ENCODE measurements at places on chromosomes 1 and 21.

- DNase-seq, result no peak
These were observed 174.8 kb downstream of the LTN1 start for GRCh38 chr21:28817871-28818270.

DNA sequence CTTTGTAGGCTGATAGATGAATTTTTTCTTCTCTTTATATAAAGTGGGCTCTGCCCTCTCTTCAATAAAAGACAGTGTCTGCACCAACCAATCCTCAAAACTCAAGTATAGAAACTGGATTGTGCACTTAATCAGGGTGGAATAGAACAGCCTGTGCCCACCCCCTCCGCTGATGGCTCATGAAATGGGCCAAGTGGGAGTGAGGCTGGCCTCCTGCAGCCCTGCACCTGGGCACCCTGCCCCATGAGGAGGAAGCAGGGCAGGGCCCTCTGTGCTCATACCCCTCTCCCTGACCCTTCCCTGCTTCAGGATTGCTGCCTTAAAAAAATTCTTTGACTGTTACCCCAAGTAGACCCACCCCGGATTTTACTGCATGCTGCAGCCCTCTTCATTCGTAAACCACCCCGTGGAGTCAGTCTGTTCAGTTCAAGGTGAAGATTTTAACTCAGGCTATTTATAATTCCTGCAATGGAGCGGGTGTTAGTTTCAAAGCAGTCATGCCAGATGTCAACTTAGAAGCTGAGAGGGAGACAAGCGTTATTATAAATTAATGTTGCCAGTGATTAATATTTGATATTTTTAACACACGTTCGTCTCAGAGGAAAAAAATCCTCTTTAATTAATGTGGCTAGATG lies 15.8 kb downstream of the PROK1 start:
- no peak for DNase-seq

DNA sequence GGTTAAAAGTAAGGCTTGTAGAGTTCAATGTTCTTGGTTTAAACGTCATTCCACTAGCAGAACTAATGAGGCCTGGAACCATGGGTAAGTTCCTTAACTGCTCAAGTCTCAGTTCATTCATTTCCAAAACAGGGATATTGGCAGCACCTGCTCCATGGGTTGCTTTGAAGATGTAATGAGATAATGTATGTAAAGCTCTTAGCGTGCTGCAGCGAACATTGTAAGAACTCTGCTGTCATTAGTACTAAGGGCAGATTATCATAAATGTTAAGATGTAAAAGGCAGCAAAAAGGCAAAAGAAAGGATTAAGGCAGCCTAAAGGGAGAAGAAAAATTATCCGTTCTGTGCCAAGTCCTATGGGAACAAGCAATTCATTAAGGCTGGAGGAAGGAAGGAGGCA lies 129.1 kb upstream of the NGF start:
- DNase-seq, result no peak

GRCh38 chr1:172537366-172537765 lies 4.4 kb downstream of the SUCO start:
- no peak for DNase-seq

DNA sequence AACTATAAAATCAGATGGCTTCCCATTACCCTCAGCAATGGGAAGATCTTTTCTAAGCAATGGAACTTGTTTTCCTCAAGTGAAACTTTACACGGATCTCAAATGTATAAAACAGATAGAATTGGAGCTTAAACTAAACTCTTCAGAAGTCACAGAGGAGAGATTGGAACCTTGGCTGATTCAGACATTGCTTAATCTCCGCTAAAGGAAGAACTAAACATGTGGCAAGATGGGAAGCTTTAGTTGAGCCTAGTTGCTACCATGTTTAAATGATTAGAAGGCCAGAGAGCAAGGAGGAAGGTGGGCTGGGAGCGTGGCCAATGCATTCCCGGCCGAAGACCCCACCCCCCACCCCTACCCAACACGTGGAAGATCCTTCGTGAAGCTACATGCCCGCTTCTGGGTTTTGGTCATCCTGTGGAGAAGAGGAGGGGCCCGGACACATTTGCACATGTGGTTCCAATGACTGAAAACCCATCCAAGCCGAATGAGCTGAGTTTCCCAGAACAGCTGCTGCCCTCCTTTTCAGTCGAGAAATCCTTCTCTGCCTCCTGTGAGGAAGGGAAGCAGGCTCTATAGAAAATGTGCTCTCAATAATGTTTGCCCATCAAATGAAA lies 164.3 kb downstream of the MIS18A start:
- no peak for DNase-seq

GRCh38 chr1:206843626-206844025 lies 21.8 kb upstream of the IL20 start:
- no peak for DNase-seq

DNA sequence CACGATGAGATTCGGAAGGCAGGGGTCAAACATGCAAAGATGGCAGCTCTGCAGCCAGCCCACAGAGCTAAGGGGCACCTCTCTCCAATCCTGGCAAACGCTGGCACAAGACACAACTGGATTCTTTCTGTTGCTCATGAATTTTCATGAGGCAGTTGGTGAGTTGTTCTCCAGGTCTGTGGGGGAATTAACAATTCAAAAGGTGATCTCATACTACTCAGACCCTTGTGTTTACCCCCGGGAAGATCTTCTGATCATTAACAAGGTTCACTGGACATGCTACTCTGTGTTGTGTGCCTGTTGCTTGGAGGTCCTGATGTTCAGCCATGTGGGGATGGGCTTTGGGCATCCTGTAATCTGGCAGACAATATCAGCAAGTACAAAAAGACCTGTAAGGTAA lies 128.9 kb downstream of the HHAT start:
- no peak for DNase-seq

DNA sequence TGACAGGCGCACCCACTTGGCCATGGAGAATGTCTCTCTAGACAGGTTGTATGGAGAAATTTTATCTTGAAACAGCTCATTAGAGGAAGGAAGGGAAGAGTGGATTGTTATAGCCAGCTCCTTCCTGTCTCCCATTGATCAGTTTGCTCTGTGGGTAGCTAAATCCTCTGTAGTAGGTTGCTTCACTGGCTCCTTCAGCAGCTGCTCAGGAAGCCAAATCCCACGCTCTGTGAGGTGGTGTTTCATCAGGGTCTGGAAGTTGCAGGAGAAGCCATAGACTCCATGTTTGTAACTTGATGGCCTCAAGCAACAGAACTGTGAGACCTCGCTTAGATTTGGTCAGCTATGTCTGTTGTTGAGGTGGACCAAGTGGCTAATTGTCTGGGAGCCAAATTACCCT lies 6.8 kb upstream of the NFYC start:
- no peak for DNase-seq

DNA sequence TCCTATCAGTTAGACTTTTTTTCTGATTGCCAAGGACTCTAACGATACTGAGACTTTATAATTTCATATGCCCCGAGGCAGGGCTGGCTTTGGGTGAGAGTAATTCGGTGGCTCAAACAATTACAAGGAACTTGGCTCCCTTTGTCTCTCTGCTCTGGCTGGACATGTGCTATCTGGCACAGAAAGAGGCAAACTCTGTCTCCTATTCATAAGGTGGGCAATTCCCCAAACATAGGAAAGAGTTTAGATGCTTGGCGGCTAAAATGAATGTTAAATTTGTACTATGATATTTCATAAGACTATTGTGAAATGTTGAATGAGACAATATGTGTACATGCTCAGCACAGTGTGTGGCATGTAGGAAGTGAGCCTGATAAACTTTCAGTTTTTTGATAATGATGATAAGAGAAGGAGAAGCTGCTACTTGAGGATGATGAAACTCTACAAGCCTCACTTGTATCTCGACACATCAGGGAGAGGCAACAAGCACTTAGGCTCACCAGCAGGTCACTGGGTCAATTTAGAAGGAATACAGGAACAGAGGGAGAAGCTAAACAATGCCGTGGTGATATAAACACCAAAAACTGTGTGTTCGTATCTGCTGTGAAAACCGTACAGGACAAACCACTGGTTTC lies 12.6 kb upstream of the NTPCR start:
- DNase-seq, result no peak

- DNase-seq, result no peak
These were observed 23.8 kb downstream of the TGFBR3 start for GRCh38 chr1:91862120-91862519.

- no peak for DNase-seq
These were observed 33.5 kb downstream of the NEK2 start for GRCh38 chr1:211641942-211642341.

DNA sequence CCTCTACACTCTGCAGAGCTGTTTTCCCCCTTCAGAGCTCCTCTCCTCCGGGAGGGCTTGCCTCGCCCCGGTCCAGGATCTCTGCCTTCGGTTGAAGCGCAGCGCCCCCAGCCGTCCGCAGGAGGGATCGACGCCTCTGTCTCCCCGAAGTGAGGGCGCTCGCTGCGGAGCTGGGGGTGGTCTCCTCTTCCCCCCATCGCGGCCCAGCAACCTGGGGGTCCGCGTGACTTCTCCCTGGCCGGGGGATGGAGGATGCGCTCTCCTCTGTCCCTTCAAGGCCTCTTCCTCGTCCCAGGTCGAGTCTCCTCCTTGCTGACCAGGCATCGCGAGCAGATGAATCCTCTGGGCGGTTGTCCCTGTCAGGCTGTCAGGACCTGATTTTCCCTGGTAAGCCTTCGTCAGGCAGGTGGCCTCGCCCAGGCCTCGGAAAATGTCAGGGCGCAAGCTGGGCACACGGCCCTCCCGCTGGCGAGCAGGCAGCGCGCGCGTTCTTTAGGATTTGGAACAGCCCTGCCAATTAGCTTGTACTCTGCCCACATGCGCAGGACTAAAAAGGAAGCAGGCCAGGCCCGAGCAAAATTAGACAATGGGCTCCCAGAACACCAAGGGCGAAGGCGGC lies 90.5 kb downstream of the EDEM3 start:
- peak; percentile 85 for DNase-seq

- DNase-seq, result no peak
These were observed 59.5 kb upstream of the ENAH start for GRCh38 chr1:225712391-225712790.

GRCh38 chr21:20802631-20803260 lies 195.5 kb upstream of the NCAM2 start:
- peak; percentile 48 for DNase-seq

- DNase-seq, result no peak
These were observed 155.8 kb upstream of the KAZN start for GRCh38 chr1:14442669-14443068.

GRCh38 chr1:212260557-212261355 lies 24.5 kb upstream of the PPP2R5A start:
- DNase-seq, result no peak

DNA sequence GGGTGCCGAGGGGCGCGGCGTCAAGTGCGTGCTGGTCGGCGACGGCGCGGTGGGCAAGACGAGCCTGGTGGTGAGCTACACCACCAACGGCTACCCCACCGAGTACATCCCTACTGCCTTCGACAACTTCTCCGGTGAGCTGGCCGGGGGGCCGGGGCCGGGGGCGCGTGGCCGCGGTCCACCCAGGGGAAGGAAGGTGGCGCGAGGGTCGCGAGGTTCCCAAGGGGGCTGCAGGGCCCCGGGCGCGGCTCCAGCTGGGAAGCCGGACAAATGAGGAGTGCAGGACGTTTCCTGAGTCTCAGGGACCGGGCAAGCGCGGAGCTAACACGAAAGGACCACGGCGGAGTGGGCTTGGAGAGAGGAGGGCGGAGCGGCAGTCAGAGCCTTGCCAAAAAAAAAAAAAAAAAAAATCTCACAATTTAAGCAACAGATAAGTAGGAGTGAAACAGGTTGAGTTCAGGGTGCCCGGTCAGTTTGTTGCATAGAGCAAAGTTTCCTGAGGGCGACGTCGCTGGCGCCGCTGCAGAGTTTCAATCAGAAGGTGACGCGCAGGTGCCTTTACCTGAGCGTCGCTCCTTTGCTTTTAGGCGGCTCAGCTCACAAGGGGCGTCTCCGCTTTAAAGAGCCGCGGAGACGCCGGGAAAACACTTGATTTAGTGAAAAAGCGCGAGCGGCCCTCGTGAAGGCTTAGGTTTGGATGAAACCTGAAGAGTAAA lies 750 bp downstream of the RHOU start:
- no peak for DNase-seq

DNA sequence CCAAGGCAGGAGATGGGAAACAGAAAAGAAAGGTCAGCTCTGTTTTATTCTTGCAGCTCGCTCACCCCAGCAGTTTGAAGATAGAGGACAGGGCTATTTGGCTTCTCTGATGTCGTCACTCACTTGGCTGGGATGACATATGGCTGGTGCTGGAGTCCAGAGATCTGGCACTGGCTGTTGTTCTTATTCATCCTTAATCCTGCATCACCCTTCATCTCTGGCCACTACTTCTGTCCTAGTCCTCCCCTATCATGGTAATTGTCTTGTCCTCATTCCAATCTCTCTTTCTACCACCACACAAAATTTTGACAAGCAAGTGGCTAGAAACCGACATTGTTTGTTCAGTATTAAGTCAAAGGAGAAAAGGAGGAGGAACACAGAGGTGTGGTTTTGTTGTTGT lies 103.8 kb upstream of the PDE4B start:
- no peak for DNase-seq

DNA sequence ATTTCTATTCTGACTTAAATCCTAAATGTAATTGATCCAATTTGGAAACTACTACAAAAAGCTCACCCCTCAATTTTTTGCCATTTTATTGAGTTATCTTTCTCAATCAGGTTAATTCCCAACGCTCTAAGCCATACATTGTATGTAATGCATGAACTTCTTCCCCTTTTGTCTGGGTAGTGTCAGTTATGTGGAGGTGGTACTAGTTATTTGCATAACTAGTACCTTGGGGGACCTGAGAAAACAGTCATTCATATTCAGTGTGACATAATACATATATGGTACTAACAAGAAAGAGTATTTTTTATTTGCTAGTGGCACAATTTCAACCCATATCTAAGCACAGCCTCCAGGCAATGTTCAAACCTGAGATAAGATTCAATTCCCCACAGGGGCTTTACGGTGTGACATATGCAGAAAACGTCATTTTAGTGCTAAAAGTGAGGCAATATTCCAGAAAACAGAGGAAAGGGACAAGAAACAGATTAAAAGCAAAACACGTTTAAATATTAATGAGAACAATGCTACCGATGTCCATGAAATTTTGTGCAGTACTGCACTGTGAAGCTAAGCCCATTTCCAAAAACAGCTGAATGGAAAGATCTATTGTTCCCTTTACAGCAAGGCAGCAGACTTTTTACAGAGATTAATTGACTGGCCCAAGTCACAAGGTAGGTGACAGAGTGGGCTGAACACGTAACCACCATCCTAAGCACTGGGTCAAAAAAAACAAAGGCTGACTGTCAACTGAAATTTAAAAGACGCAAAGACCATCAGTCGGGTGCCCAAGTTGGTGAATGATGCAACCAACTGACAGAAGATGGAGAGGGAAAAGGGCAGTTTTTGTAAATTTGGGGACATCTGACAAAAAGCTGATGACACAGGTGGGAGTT lies 1.4 kb downstream of the HLCS start:
- no peak for DNase-seq

DNA sequence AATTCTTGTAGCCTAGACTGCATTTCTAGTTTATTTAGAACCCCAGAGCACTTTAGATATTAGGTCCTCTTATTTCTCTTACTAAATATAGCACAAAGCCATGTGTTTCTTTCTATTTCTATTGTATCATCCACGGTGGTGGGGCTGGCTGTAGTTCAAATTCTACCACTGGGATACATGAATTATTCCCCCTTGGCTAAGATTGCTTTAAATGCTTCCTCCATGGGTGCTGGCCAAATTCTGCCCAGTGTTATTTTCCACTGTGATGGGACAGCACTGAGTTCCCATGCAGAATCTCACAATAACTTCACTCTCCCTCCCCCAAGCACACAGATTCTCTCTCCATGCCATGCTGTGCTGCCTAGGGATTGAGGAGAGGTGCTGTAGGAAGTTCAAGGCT lies 41.5 kb upstream of the GBP6 start:
- no peak for DNase-seq

- peak; percentile 27 for DNase-seq
These were observed 19.9 kb downstream of the ELAPOR1 start for GRCh38 chr1:109133815-109134214.

GRCh38 chr1:30489737-30490389 lies 233.5 kb downstream of the MATN1 start:
- DNase-seq, result no peak
